Activated CD8-positive, alpha-beta memory T cell treated with anti-CD3 and anti-CD28 coated beads, Interleukin-2, amount 50 U/mL, for 4 hours (primary cell): ENCODE measurements at places on chromosomes 16 and 17.
A peak's percentile ranks its signal among the peaks of the same experiment; 100 is the strongest.

DNA sequence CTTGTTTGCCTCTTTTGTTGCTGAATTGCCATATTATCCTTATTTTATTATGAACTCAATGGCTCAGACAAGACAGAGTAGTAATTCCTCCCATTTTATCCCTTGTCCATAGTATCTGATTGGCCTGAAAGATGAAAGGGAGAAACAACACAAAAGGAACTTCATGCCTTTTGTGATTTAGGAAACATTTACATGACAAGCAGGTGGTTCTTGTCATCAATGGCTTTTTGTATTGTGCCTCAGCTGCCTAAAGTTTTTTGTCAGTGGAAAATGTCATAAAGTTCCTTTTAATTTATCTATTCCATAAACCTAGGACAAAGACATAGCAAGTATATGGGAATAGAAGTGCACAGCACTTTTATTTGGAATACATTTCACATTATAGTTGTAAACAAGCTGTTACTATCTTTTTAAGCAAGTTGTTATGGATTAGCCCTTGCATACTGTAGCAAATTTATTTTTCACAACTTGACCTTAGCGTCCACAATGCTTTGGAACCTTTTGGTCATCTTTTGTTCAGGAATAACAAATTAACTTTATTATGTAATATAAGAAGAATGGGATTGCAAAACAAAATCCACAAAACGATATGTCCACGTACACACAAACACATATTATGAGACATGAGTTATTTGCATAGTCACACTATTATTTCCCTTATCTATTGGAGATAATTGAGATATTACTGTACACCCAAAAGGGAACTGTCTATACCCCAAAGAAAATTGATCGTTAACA, 12.4 kb upstream of the MPHOSPH6 start:
- DNase-seq, result no peak

DNA sequence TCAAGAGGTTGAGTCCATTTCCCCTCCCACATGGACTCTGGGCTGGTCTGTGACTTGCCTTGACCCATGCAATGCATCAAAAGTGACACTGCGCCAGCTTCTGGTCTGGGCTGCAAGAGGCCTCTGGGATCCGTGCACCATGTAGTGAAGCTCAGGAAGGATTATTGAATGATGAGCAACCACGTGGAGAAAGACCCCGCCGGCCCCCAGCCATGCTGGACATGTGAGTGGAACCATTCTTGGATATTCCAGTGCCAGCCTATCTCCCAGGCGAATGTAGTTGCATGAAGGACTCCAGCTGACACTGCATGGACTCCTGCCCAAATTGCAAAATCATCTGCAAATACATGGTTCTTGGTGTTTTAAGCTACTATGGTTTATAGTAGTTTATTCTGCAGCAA, 7.6 kb upstream of the ALOX15B start:
- no peak for DNase-seq

DNA sequence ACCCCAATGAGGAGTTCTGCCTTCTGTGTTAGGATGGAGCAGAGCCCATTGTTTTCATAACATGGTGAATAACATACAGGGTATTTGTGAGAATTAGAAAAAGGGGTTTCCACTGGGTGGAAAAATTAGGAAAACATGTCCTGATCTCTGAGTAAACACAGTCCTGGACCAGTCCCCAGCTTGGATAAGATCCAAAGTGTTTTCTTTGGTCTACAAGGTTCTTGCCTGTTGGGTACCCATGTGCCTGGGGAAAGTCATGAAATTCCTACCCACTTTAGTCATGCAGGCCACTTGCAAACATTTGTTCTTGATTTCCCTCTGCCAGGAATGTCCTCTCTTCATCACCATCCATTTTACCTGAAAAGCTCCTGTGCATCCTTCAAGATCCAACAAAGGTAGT, 164.8 kb upstream of the DYNLRB2 start:
- DNase-seq, result no peak

DNA sequence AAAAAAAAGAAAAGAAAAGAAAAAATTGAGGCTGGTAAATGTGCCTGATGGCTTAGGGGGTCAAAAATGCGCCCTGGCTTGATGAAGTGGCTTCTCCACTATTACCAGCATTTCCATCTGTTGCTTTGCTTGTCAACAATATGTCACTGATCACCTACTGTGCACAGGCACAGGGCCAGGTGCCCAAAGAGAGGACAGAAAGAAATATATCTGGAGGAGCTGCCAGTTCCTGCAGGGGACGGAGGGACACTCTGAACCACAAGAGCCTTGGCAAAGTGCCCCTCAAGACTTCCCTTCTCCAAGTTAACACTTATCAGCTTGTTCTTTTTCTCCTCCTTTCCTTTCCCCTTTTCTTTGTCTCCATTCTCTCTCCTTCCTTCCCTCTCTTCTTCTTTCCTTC, 34.7 kb downstream of the GINS3 start:
- no peak for DNase-seq

DNA sequence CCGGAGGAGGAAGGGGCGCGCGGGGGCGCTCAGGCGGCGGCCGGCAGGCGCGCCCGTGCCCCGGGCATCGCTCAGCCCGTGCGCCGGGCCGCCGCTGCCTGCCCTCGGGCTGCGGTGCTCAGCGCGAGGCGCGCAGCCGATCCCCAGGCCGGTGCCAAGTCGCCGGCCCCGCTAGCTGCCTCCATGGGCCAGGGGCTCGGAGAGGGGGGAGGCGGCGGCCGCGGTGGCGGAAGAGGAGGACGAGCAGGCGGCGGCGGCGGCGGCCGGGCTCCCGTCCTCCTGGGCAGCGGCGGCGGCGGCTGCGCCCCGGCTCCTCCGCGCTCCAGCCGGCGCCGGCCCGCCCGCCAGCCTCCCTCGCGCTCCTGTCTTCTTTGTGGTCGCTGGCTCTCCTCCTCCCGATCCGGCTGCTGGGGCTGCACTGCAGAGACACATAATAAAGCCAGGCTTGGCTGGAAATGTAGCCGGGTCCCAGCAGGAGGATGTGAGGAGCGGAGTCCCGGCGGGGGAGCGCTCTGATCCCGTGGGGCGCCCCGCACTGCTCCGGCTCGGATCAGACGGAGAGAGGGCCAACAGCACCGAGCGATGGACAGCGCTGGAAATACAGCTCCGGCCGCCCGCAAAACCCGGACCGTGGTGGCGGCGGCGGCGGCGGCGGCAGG, 889 bp upstream of the ZNF423 start:
- DNase-seq, result no peak

DNA sequence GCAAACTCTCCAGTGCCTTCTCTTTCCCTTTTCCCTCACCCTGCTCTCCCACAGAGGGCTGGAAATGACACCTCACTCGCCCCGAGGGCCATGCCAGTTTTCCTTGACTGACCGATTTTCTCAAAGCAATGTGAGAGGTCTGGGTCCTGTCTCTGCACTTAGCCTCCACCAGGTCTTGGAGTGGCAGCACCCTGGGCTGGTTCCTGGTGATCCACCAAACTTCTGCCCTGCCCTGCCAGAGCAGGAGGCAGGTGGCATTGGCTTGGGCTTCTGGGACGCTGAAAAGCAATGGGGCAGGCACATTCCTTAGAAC, 97.5 kb downstream of the RAB11FIP4 start:
- DNase-seq, result no peak

- DNase-seq, result peak; percentile 76
Measured at GRCh38 chr16:84925092-84925772, 86.1 kb downstream of the ZDHHC7 start.

GRCh38 chr17:57783338-57783742, 38.2 kb upstream of the CCDC182 start:
- DNase-seq, result peak; percentile 76

GRCh38 chr17:74740173-74740572, 3.1 kb downstream of the RAB37 start:
- no peak for DNase-seq

GRCh38 chr16:77946823-77947222, 75.5 kb upstream of the CLEC3A start:
- DNase-seq, result no peak

GRCh38 chr17:45129940-45130680, 2.2 kb downstream of the PLCD3 start:
- no peak for DNase-seq

GRCh38 chr17:4712526-4712925, 2.1 kb downstream of the ARRB2 start:
- DNase-seq, result no peak
